Endothelial cell (in vitro differentiated cells): ENCODE measurements at places on chromosomes 7 and 10.

DNA sequence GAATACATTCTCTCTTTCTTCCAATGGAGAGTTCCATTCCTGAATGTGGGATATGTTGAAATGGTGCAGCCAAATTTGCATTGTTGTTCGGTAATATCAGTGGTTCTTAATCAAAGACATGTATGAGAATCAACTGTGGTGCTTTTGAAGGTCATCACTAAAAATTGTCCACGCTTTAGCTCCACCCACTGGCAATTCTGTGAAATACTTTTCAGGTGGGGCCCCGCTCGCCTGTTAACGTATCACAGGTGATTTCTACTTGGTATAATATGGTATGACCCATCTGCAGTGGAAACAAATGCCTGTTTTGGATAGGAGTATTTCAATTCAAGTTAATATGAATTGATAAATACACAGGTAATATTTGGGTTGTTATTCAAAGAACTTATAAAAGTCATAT lies 178.4 kb downstream of the NSUN6 start:
- peaks cover 2% of the 10 kb centered on the region for H3K27me3 ChIP-seq
- no peak overlapping the region for H3K4me3 ChIP-seq
- H3K36me3 ChIP-seq, result no peaks in the 10 kb centered on the region
- H3K4me1 ChIP-seq, result peaks cover 3% of the 10 kb centered on the region
- H3K27ac ChIP-seq, result no peak overlapping the region
- DNase-seq, result no peak

DNA sequence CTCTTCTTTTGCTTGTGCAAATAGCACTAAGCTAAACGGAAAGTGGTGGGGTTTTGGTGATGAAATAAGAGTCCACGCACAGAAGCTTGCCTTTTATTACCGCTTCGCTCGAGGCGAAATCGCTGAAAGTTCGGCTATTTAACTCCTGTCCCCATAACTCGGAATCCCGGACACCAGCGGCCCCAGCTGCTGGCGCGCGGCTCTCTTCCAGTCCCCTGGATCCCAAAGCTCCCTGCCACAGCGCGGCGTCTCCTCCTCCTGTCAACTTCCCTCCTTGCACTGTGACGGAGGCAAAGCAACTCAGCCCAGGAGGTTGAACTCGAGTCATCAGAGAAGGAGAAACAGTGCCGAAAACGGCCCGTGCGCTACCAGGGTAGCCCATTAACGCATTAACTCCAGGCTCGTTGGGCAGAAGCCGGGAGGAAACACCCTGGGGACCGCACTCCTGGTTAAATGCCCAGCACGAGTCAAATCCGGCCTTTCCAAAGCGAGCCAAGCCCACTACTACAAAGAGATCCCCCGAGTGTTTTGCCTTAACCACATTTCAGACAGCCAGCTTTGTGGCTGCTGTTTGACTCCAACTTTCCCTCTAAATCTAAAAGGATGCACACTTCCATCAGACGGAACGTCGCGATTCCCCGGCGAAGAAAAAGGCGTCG lies 1.3 kb downstream of the SEMA3D start:
- H3K4me3 ChIP-seq, result peak overlapping the region; percentile 91
- H3K4me1 ChIP-seq, result peaks cover 15% of the 10 kb centered on the region
- H3K36me3 ChIP-seq, result no peaks in the 10 kb centered on the region
- H3K27me3 ChIP-seq, result peaks cover 11% of the 10 kb centered on the region
- peak; percentile 48 for DNase-seq

DNA sequence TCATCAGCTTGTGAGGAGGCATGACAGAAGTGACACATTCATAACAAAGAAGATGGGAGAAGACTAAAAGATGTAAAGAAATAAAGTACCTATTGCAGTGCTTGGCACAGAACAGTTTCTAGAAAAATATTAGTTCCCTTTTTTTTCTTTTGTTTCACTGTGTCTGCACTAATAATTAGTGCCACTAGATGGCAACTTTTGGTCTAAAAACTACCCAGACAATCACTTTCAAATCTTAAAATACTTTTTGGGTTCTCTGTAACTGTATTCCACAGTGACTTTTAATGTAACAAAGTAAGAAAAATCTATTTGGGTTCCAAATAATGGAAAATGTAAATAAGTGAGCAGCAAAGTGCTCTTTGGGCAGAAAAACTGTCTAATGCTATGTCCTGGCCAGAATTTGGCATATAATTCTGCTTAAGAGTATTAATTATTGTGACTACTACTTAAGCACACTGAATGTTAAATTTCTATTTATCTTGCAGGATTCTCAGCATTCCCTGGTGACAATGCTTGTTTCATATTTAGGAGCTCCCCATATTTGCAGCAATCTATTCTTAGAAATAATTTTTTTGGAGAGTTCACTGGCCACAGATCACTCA lies 134.8 kb upstream of the KIF5B start:
- no peaks in the 10 kb centered on the region for H3K27me3 ChIP-seq
- no peak overlapping the region for H3K27ac ChIP-seq
- DNase-seq, result no peak
- H3K4me1 ChIP-seq, result peaks cover 2% of the 10 kb centered on the region

DNA sequence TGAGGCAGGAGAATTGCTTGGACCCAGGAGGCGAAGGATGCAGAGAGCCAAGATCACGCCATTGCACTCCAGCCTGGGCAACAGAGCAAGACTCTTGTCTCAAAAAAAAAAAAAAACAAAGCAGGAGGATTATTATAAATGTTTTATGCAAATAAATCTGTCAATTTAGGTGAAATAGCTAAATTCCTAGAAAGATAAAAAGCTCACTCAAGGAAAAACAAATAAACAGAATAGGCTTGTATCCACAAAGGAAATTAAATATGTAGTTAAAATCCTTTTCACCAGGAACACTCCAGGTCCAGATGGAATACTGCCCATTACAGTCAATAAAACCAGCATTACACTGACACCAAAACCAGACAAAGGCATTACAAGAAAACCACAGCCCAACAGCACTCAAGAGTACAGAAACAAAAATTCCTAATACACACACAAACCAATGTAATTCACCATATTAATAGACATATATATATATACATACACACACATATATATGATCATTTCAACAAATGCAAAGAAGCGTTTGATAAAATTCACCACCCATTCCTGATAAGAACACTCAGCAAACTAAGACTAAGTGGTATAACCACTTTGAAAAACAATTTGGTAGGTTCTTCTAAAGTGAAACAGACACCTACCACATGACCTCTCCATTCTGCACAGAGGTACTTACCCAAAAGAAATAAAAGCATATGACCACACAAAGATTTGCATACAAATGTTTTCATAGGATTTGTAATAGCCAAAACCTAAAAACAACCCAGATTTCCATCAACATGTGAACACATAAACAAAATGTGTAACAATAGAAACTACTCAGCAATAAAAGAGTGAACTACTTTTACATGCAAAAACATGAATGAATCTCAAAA lies 38.8 kb downstream of the ABI1 start:
- H3K27me3 ChIP-seq, result peaks cover 1% of the 10 kb centered on the region
- H3K4me1 ChIP-seq, result no peaks in the 10 kb centered on the region
- H3K4me3 ChIP-seq, result peak overlapping the region; percentile 15
- no peak for DNase-seq

- peak overlapping the region; percentile 42 for H3K27ac ChIP-seq
- peak overlapping the region; percentile 22 for H3K4me3 ChIP-seq
- peak; percentile 15 for DNase-seq
- peaks cover 2% of the 10 kb centered on the region for H3K27me3 ChIP-seq
- H3K4me1 ChIP-seq, result peaks cover 6% of the 10 kb centered on the region
- H3K36me3 ChIP-seq, result no peaks in the 10 kb centered on the region
These were observed 615.7 kb upstream of the NRP1 start for GRCh38 chr10:33950206-33950605.

- no peak overlapping the region for H3K4me3 ChIP-seq
- no peak for DNase-seq
- H3K27me3 ChIP-seq, result no peaks in the 10 kb centered on the region
- H3K4me1 ChIP-seq, result no peaks in the 10 kb centered on the region
These were observed 201.4 kb downstream of the PCLO start for GRCh38 chr7:82961240-82961639.

GRCh38 chr7:81691199-81691821 lies 78.5 kb downstream of the HGF start:
- H3K27ac ChIP-seq, result no peak overlapping the region
- no peak overlapping the region for H3K4me3 ChIP-seq
- DNase-seq, result no peak
- no peaks in the 10 kb centered on the region for H3K36me3 ChIP-seq

DNA sequence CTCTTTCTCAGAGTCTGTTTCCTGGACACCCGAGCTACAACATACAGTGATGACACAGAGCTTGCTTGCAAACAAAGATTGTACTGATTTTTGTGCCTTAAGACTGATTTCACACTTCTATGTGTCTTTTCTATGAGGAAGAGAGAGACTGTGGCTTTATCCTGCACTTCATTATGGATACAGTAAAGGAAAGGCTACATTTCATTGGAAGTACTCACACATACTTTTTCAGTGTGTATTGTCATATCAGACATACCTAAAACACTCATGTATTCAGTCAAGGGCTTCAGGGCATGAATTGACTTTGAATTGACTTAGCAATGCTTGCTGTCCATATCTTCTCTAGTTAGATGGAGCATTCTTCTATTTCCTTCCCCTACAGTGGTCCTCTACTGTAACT lies 135.5 kb upstream of the IMMP2L start:
- H3K27me3 ChIP-seq, result peaks cover 2% of the 10 kb centered on the region
- DNase-seq, result no peak
- no peak overlapping the region for H3K27ac ChIP-seq
- no peaks in the 10 kb centered on the region for H3K36me3 ChIP-seq

GRCh38 chr7:125490167-125490566 lies 560.5 kb upstream of the POT1 start:
- no peak overlapping the region for H3K27ac ChIP-seq
- H3K4me3 ChIP-seq, result no peak overlapping the region
- H3K27me3 ChIP-seq, result no peaks in the 10 kb centered on the region
- H3K4me1 ChIP-seq, result no peaks in the 10 kb centered on the region
- DNase-seq, result no peak

DNA sequence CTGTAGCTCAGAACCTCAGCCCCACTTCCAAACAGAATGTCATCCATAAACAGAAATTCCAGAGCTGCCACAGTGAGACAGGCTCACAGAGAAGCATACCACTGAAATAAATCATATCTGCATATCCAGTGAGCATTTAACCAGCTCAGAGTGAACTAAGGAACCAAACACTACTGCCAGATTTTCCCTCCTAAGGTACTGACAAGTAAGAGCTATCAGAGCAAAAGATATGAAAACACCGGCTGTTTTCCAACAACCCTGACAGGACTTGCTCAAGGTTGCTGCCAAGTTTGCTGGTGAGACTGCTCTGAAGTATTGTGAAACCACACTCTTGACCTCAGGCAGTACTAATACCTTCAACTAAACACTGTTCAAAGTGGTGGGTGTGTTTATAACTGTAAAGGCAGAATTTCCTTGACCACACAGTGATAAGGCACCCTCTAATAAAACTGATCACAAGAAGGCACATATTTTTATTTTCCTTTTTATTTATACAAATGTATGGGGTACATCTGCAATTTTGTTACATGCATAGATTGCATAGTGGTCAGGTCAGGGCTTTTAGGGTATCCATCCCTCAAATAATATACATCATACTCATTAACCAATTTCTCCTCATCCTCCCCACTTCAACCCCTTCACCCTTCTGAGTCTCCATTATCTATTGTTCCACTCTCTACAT lies 18.3 kb downstream of the SGMS1 start:
- DNase-seq, result no peak
- no peaks in the 10 kb centered on the region for H3K36me3 ChIP-seq
- H3K27ac ChIP-seq, result no peak overlapping the region
- no peaks in the 10 kb centered on the region for H3K27me3 ChIP-seq
- peaks cover 3% of the 10 kb centered on the region for H3K4me1 ChIP-seq

- peaks cover 4% of the 10 kb centered on the region for H3K27me3 ChIP-seq
- DNase-seq, result no peak
- no peak overlapping the region for H3K4me3 ChIP-seq
- peaks cover 14% of the 10 kb centered on the region for H3K4me1 ChIP-seq
- no peak overlapping the region for H3K27ac ChIP-seq
These were observed 215.3 kb upstream of the GLI3 start for GRCh38 chr7:42452356-42452755.

DNA sequence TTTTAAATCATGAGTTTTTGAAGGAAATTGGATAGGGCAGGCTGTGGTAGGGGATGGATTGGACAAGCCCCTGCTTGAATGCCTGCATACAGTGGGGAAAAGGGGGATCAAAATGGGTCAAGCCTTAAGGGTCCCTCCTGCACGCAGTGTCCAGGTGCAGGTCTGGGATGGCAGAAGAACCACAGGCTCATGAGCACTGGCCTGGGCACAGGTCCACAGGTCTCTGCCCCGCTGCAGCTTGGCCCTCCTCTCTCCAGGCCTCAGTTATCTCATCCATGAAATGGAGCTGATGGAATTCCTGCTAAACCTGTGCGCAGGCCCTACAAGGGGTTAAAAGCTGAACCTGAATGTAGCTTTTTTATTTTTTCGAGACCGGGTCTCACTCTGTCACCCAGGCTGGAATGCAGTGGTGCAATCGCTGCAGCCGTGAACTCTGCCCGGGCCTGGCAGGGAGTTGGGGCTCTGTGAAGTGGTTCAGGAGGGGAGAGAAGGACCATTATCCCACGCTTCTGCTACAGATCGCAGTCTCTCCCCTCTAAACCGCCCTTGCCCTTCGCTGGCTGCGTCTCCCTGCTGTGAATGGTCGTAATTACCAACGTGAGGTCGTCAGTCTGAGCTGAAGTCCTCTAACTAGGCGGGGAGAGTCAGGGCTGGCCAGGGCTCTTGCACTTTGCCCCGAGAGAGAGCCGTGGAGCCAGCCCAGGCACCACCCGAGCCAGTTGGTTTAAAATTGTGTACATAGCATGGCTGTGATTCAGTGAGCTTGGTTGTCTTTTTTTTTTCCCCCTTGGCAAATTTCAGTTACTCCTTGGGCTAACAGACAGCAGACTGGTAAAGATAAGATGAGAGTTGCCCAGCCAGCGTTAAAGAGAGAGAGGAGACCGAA lies 77.5 kb upstream of the GTF2I start:
- no peak overlapping the region for H3K4me3 ChIP-seq
- H3K36me3 ChIP-seq, result peaks cover 7% of the 10 kb centered on the region
- peaks cover 11% of the 10 kb centered on the region for H3K4me1 ChIP-seq
- no peak overlapping the region for H3K27ac ChIP-seq
- H3K27me3 ChIP-seq, result peaks cover 1% of the 10 kb centered on the region

GRCh38 chr7:15922002-15922401 lies 235.5 kb upstream of the MEOX2 start:
- H3K27me3 ChIP-seq, result no peaks in the 10 kb centered on the region
- no peaks in the 10 kb centered on the region for H3K36me3 ChIP-seq
- no peak overlapping the region for H3K27ac ChIP-seq
- no peaks in the 10 kb centered on the region for H3K4me1 ChIP-seq
- H3K4me3 ChIP-seq, result no peak overlapping the region

DNA sequence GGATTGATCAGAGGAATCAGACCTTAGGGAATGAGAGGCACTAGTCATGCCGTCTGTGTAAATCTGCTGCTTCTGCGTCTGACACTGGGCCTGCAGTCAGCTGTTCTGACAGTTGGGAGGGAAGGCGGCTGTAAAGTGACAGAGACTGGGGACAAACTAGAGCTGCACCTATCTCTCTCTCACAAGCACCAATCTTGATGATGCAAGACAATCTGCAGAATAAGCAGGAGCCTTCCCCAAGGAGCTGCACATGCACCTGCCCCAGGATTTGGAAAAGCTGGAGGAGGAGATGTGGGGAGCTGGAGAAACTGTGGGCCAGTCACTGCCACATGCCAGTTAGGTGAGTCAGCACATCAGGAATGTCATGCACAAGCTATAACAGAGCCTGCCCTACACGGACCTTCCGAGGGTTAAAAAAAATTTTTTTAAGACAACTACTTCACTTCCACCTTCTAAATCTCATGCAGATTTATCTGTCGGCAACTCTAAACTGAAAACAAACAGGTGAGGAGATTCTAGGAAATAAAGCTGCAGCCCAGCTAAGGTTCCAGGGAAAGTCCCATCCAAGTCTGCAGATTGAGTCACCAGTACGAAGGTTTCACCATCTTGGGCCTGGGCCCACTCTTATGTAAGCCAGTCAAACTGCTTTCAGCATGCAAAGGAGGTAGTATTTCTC lies 39.2 kb downstream of the ENO4 start:
- H3K4me3 ChIP-seq, result no peak overlapping the region
- peaks cover 19% of the 10 kb centered on the region for H3K4me1 ChIP-seq
- H3K27me3 ChIP-seq, result peaks cover 3% of the 10 kb centered on the region
- peaks cover 10% of the 10 kb centered on the region for H3K36me3 ChIP-seq
- H3K27ac ChIP-seq, result no peak overlapping the region
